ENCODE measurements at places on chromosomes 5 and 9. TPM values are rescaled to one million over a fixed set of nuclear protein-coding genes. Genes with fewer than 3 reads are reported as not detected.
A peak's percentile ranks its signal among the peaks of the same experiment; 100 is the strongest.

GRCh38 chr5:59036274-59036961 lies 453.5 kb downstream of the RAB3C start:
- peak overlapping the region; percentile 95 for H3K4me3 ChIP-seq
- peak overlapping the region; percentile 92 for H3K27ac ChIP-seq
- no peaks in the 10 kb centered on the region for H3K27me3 ChIP-seq
- peaks cover 49% of the 10 kb centered on the region for H3K4me1 ChIP-seq
- no peak for DNase-seq
- peaks cover 2% of the 10 kb centered on the region for H3K36me3 ChIP-seq

PRLR gene
- 0.08 TPM for total RNA-seq

DNA sequence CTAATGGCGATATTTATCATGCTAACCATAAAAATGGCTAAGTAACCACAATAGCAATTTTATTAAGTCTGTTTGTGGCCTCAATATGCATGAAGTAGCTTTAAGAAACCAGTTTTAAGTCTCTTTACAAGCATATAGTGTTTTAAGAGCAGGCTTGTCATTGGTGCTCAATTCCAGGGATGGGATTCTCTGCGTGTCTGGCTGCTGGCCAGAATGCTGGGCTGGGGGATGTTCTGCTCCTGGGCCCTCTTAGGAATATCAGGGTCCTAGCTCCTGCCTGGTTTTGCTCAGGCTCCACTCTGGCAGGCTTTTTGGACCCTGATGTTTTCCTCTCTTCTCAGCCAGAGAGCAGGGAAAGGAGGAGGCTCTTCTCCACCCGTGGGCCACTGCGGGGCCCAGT lies 127.2 kb downstream of the PDE8B start:
- no peak overlapping the region for H3K27ac ChIP-seq
- DNase-seq = no peak
- peaks cover 10% of the 10 kb centered on the region for H3K27me3 ChIP-seq

PFN3 gene
- total RNA-seq = not detected

- H3K36me3 ChIP-seq = no peaks in the 10 kb centered on the region
- H3K27ac ChIP-seq = no peak overlapping the region
These were observed 33.5 kb downstream of the GADD45G start for GRCh38 chr9:89638359-89638758.

NMUR2 gene
- total RNA-seq = not detected
